ENCODE measurements at places on chromosomes 16 and 17. TPM values are rescaled to one million over a fixed set of nuclear protein-coding genes. Genes with fewer than 3 reads are reported as not detected.

FAM83G gene
- 36.4 TPM for total RNA-seq

UMOD gene
- not detected for total RNA-seq

HS3ST3A1 gene
- total RNA-seq: 0.24 TPM

HOXB8 gene
- 8.4 TPM for total RNA-seq

PRAC2 gene
- not detected for total RNA-seq

LPCAT2 gene
- total RNA-seq: 4.7 TPM

IRX6 gene
- total RNA-seq: not detected

SLC52A1 gene
- total RNA-seq: 0.68 TPM

WSCD1 gene
- total RNA-seq: 3.9 TPM

ENDOV gene
- 48.2 TPM for total RNA-seq

MGAT5B gene
- 24.6 TPM for total RNA-seq

MYH3 gene
- total RNA-seq: 1.0 TPM

GRAP gene
- total RNA-seq: 0.20 TPM

CARD14 gene
- 0.30 TPM for total RNA-seq

KCNJ18 gene
- not detected for total RNA-seq

CDH5 gene
- 0.23 TPM for total RNA-seq

ATAD5 gene
- 4.6 TPM for total RNA-seq

OR3A2 gene
- total RNA-seq: not detected

C17orf107 gene
- 0.24 TPM for total RNA-seq

PDIA2 gene
- total RNA-seq: 0.31 TPM

CHD9NB gene
- 1.1 TPM for total RNA-seq

KRT25 gene
- total RNA-seq: not detected

TP53TG3B gene
- not detected for total RNA-seq

CAVIN1 gene
- total RNA-seq: 438 TPM

CACNG1 gene
- not detected for total RNA-seq
